ENCODE measurements at places on chromosomes 5 and 9.

- DNase-seq, result no peak
Observed at GRCh38 chr9:75051285-75051684, 23.2 kb upstream of the CARNMT1 start.

DNA sequence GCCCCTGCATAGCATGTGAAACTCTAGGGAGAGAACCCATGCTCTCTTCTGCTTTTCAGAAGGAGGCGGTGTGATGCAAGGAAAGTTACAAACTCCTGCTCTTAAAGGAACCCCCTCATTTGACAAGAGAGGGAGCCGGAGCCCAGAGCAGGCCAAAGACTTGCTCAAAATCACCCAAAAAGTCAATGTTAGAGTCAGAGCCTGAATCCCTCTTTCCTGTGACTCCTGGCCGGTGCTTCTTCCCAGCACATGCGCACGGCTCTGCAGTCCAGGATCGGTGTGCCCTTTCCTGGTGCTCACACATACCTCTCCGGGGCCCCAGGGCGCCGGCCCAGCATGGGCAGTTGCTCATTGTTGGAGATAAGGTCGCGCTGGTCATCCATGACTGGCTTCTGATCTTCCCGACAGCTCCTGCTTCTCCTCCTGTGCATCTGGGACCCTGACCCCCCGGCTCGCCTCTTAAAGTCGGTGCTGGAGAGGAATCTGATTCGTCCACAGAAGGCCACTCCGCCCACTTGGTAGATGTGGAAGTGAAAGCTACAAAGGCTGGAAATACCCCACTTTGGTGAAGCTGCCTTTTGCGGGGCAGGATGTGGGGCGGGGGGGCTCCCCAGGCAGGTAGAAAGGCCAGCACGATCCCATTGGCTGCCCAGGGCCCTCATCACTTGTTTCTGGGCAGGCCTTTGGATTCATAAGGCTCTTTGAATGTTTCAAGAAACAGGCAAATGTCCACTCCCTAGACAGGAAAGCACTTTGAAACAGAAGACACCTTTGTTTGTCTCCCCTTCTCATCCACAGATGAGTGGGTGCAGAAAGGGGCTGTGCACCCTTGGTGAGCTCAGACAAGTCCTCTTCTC is at the start of gene CD74:
CD74 (minus strand) TSS at position 592 of the 857 bp plus-strand sequence; CDS start at position 431, 161 bp downstream.
- DNase-seq, result peak; percentile 77

- DNase-seq, result no peak
Observed at GRCh38 chr5:170097934-170098333, 7.8 kb upstream of the FOXI1 start.

DNA sequence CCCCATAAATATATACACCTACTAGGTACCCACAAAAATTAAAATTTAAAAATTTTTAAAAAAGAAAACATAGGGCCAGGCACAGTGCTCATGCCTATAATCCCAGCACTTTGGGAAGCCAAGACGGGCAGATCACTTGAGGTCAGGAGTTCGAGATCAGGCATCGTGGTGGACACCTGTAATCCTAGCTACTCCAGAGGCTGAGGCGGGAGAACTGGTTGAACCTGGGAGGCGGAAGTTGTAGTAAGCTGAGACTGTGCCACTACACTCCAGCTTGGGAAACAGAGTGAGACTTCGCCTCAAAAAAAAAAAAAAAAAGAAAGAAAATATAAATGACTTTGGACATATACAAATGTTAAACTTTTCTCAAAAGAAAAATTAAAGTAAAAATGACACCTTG is 33.3 kb upstream of the RNF38 start:
- no peak for DNase-seq

GRCh38 chr5:116358911-116359418 is 215.7 kb downstream of the SEMA6A start:
- no peak for DNase-seq

- no peak for DNase-seq
Observed at GRCh38 chr5:118371973-118372831, 616.1 kb downstream of the DTWD2 start.
